Fibroblast of skin of scalp (primary cell): ENCODE measurements at places on chromosomes 4 and X.

DNA sequence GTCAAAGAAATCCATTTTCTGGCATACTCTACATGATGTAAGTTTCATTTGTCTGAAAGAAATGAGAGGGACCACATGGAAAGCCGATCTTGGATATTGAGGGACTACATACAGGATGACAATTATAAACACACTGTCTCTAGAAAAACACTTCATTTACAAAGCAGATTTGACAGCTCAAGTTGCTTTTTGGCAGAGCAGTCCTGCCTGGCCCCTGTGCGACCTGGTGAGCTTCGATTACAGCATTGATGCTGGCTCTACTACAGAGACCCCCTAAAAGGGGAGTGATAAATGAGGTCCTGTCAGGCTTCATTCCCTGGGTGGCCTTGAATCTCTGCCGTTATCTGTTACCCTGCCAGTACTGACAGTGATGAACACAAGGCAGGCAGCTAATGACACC is 215.2 kb upstream of the NOCT start:
- DNase-seq, result no peak

- no peak for DNase-seq
Measured at GRCh38 chr4:76199664-76200211, 13.9 kb downstream of the SCARB2 start.

DNA sequence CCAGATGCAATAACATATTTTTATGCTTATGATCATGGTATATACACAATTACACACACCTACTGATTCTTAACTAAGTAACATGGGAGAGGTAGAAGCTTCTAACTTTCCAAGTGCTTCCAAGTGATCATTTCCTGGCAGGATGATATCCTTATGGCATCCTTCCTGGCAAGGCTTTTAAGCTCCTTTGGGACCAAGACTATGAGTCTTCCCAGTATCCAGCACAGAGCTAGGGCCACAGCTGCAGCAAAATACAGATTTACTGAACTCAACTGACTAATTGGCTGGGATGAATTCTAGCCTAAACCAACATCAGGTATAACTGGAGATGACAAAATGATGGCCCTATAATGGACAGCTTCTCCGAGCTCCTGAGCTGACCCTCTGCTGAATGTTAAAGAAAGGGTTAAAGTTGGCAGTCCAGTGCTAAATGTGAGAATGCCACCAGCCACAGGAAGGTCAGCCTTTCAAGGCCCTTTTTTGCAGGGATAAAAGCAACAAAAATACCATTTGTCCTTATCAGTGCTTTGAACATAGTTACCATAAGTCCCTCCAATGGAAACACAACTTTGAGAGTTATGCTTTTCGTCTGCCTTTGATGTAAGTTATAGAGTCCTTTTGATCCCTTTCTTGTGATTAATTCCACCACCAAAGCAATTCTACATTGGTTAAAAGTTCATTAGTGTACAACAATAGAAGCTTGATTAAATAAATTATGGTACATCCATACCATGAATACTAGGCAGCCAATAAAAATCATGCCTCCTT is 73.4 kb downstream of the MGST2 start:
- DNase-seq, result peak; percentile 12

- DNase-seq, result no peak
Measured at GRCh38 chrX:48685416-48685815, 1.8 kb downstream of the WAS start.
